ENCODE measurements at places on chromosomes 1 and 21.
A peak's percentile ranks its signal among the peaks of the same experiment; 100 is the strongest.

DNA sequence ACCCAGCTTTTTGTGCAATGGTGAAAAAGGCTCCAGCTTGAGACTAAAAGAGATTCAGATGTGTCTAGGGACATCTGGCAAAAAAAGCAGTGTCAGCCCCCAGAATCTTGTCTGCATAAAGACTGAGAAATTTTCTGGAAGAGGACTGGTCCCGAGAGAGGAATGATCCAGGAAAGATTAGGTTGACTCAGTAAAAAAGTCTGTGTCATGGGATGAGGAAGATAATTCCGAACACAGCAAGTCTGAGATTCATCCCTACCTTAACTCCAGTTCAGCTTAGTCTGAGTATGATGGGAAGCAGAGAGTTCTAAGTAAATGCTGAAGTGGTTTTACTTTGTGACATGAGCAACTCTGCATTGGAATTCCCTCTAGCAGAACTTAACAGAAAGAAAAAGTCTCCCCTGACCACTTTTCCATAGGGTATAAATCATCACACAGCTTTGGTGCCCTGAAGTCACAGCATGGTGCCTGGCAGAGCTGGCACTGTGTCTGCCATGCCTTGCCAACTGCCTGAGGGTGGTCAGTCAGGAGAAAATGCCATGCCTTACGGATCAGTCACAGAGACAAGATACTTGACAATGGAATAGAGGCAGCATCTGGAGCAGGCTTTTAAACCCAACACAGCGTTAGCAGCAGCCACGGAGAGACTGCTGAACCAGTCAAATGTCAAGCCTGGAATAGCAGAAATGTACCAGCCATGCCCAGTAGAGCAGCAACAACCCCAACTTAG lies 153.4 kb downstream of the ZC3H11B start:
- DNase-seq = no peak

GRCh38 chr1:245901565-245901964 lies 605.5 kb downstream of the SMYD3 start:
- DNase-seq = no peak

DNA sequence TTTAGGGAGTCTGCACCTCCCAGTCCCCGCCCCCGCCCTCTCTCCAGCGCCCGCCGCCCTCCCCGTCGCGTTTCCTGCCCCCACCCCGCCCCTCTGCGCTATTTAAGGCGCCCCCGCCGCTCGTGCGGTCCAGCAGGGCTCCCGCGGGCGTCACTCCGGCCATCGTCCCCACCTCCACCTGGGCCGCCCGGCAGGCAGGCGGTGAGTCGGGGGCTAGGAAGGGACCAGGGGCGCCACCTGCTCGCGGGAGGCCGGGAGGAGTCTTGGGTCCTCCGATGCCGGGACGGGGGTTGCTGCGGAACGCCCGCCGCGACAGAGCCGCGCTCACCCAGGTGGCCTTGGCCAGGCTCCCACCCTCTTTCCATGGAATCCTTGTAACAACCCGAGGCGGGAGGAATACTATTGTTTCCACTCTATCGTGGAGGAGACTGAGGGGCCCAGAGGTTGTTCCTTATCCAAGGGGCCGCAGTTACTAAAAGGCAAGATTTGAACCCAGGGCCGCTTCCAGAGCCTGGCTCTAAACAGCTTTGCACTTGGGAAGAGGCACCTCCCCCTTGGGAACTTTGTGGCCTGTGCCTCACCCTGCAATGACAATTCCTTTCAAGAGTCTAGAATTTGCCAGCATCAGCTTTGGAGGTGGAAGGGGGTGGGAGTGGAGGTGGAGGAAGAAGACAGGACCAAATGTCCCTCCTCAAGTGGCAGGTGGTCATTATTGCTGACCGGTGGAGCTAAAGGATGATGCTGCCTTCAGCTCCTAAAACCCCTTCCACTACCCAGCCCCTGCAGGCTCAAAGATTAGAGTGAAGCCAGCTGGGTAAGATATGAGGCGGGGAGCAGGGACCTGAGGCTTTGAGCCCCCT lies at the start of gene GJA4:
TSS of gene GJA4 (plus strand) at position 132 of the 860 bp plus-strand sequence. CDS start 1,215 bp downstream, outside the sequence.
- no peak for DNase-seq

- no peak for DNase-seq
Measured at GRCh38 chr1:94708811-94709210, 111.3 kb upstream of the SLC44A3 start.

DNA sequence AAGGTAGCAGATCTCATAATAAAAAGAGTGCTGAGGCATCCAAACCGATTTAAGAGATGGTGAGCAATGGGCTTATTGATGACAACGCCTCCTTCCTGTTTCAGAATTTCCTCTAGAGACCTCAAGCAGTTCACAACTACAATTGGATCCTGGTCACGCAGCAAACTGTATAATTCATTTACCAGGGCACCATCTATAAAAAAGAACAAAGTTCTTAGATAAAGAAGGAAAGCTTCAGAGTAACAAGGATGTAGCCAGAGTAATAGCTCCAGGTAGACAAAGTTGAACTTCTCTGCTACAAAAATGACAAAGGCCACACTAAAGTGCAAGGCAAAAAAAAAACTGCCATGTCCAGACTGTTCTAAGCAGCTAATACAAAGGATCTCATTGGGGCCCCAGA lies 3.4 kb downstream of the AP4B1 start:
- no peak for DNase-seq

DNA sequence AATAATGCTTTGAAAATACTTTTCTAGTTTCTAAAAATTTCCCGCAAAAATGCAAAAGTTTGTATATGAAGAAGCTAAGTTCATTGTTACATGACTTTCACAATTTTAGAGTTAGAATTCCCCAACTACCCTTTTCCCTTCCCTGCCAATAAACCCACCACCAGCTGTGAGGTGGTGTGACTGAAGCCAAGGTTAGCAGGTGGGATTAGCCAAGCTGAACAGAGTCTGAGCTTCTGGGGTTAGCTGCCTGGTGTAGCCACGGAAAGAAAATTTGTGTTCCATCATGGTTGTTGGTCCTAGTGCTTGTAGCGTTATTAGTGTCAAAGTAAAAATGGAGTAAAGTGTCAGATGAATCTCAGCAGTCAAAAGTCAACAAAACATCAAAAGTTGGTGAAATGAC lies 110.9 kb downstream of the ASTN1 start:
- no peak for DNase-seq

DNA sequence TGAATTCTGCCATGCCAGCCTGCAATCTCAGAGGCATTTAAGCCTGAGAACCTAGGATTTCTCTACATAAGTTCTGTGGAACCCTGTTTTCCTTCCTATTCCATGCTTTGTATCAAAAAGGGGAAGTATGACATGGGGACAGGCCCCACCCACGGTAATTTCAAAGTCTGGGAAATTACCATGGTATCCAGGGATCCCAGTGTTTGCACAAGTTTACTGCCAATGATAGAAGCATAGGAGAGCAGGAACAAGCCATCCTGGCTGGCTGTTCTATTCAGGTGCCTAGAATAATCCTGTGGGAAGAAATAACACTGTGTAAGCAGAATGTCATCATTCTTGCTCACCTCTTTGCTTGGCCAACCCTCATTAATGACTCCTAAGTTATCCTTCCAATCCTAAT lies 53.8 kb upstream of the ATP1B1 start:
- no peak for DNase-seq

DNA sequence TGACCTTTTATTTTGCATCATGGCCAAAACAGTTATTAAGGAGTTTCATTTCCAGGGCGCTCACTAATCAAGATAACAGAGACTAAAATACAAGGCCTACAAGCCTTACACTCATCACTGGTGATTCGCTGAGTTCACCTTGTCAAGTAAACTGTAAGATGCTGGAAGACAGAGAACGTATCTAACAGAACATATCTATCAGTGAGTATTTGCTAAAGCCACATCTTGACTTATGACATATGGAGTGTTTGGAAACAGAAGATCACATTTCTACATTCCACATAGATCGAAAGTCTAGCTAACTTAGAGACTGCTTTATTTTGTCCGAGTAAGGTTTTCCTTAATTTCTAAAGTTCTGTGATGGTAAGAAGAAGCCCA lies 506.5 kb downstream of the SMYD3 start:
- no peak for DNase-seq

DNA sequence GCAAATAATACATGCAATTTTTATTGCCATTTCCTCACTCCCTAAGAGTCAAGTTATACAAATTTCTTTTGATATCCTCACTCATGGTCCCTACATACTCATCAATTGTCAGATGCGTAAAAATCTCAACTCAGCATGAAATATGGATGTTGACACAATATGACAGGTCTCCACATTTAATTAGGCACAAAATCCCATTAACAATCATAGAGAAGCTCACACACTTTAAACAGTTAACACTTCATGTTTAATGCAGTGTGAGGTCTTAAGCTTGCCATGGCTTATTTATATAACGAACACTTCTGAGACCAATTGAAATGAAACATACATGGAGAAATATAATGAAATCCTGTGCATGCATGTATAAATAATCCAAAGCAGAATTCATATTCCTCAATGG lies 58.6 kb downstream of the GREM2 start:
- DNase-seq = no peak

DNA sequence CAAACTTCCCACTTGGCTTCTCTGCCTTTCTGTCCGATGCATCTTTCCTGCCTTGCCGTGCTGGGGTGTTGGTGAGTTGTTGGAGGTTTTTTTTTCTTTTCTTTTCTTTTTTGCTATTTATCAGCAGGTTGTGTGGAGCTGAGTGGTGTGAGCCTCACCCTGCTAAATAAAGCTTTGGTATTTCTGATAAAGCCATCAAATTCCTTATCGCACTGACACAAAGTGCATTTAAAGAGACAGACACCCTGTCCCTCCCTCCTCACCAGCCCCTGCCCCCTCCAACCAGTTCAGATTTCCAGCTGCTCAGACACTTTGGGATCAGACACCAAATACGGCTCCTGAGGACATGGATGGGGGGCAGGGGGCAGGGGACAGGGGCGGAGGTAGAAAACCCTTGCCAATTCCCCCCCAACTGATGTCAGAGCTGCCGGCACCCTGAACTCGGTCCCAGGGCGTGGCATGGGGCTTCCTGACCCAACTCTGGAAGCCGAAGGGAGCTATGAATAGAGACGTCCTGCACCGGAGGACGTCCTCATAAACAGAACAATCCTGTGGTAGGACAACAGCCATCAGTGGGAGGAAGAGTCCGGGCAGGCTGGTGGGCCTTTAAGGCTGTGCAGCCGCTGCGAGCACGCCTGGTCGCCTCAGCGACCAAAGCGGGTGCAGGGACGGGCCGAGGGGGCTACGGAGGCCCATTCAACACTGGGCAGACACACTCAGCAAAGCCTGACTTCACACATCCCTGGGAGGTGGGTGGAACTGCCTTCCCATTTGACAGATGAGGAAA lies 79.0 kb downstream of the CASZ1 start:
- no peak for DNase-seq

GRCh38 chr1:209777587-209777986 lies 6.8 kb downstream of the C1orf74 start:
- DNase-seq = no peak

- no peak for DNase-seq
Measured at GRCh38 chr1:186212568-186213224, 162.4 kb downstream of the TPR start.

DNA sequence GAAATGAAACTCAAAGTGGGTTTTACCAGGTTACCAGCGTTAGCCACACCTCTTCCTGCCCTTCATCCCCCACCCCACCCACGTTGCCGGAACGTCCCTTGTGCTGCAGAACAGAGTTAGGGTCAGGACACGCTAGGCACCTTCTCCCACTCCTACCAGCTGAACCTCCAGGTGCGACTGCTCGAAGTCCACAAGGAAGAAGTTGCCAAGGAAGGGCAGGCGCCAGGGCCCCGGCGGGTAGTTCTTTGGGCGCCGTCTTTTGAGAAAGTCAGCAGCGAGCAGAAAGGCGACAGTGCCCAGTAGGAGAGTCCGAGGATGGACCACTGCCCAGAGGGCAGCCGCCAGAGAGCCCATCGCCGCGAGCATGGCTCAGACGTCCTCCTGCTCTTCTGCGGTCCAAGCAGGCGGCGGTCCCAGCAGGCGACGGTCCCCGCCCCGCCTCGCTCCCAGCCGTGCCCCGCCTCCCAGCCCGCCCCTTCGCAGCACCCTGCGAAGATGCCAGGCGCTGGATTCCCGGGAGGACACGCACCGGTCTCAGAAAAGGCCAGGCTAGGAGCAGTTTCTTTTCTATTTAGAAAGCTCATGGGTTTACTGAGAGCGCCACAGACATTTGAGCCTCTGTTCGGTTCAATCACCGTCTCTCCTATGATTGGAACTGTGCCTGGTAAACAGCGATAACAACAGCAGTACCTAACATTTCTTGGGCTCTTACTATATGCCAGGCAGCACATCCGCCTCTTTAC lies at the start of gene CYP2J2:
TSS of gene CYP2J2 (minus strand) at position 393 of the 743 bp plus-strand sequence. CDS start at position 366, 27 bp downstream.
- DNase-seq = peak; percentile 18

GRCh38 chr21:24903994-24904635 lies 703.2 kb downstream of the MRPL39 start:
- no peak for DNase-seq

DNA sequence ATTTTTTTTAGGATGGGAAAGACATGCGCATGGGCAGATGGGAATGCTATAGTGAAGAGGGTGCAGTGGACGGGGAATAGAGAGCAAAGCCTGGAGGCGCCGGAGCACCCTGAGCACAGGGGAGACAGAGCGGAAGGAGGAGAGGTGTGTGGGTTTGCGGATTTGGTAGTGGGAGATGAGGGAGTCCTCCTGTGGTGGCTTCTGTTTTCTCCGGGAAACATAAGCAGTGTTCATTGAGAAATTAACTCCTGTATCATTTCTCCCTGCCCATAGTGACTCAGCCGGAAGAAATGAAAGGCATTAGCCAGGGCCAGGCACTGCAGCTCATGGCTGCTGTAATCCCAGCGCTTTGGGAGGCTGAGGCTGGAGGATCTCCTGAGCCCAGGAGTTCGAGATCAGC lies 4.7 kb upstream of the PTPRF start:
- DNase-seq = no peak

- no peak for DNase-seq
Measured at GRCh38 chr1:118973531-118974137, 14.5 kb downstream of the TBX15 start.

GRCh38 chr21:26119906-26120305 lies 50.7 kb downstream of the APP start:
- DNase-seq = no peak
